ENCODE measurements at places on chromosomes 12 and 14.

DNA sequence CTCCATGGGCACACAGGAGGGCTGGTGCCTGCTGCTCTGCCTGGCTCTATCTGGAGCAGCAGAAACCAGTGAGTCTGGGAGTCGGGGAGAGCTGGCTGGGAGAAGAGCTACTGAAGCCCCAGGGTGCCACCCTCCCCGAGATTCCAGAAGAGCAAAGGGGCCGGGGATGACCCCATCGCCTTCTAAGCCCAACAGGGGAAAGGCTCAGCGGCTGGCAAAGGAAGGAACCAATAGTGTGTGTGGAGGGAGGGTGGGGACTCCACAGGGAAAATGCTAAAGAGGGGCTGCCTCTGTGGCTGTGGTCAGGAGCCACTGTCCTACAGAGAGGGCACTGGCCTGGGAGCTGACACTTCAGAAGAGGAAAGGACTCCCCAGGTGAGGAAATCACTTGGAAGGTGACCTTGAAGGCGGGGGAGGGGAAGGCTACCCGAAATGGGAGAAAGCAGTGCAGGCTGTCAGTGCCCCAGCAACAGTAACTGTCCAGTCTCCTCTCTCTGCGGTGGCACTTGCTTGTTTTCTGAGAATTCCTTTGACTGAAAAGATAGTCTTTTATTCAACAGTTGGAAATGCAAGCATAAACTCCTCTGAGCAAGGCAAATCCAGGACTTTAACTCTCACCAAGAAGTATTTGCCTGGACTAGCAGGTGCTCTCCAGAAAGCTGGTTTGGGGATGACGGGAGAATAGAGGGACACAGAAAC lies 552 bp downstream of the TAPBPL start:
- peak; percentile 49 for DNase-seq

DNA sequence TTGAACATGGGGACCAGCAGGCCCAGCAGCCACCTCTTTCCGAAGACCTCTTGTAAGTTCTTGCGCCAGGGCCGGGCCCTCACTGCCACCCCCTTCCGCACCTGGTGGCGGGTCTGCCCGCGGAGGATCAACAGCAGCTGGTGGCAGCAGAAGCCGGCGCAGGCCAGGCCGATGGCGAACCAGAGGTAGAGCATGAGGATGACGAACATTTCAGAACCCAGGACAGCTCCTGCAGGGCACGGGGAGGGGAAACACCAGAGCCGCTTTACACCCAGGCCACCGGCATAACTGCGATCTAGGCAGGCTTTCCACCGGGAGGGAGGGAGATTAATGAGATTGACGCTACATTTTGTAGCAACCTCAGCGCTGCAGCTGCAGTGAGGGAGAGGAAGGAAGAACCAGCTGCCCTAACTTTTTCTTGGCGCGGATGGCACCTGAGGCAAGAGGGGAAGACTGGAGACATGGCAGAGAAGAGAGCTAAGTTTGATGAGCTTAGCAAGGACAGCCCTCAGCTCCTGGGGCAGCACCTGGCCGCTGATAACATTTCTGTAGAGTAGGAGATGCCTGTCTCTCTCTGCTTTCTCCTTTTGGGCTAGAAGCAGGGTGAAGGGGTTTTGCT lies 7.8 kb downstream of the ZDHHC22 start:
- peak; percentile 70 for DNase-seq

- DNase-seq = no peak
Measured at GRCh38 chr12:50441763-50442162, 41.1 kb downstream of the LARP4 start.

- DNase-seq = no peak
Measured at GRCh38 chr14:104250175-104250574, 111.8 kb downstream of the KIF26A start.

DNA sequence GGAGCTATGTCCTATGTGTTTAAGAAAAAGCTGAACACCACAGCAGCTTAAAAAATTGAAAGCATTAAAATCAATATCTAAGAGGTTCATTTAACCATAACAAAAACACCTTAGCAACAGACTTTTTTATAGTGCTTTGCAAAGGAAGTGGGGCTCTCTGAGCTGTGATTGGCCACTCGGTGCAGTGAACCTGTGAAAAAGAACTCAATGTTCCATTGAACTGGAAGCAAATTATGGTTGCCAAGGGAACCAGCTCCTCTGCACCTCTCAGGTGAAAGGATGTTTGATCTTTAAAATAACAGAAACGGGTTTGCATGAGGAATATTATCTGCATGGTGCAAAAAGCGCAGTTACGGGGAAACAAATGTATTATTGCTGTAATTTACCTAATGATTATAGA lies 149.4 kb downstream of the SNAPC1 start:
- DNase-seq = no peak

DNA sequence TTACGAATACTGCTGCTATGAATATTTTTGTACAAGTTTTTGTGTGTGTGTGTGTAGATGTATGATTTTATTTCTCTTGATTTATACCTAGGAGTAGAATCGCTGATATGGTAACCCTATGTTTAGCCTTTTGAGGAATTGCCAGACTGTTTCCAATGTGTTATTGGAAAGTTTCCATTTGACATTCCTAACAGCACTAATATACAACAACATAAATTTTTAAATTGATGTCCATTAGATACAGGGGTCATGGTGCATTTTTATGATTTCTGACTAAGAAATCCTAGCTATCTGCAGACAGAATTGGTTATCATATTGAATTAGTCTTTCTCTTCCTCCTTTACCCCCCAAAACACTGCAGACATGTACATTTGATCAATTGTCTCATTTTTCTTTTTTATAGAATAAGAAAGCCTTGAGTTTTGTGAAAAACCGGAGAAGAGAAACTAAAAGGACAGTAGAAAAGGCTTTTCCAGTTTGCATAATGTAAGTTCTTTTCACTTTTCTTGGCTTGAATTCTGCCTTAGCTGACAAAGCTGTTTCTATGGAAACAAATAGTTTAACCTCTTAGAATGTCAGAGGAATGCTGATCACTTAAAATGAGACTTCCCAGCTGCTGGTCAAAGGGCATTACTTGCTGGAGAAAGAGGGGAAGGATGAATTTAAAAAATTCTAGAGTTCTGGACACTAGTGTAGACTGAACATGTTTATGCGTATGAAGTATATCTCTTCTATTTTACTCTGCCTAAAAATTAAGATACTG lies 28.2 kb downstream of the PALS1 start:
- no peak for DNase-seq

GRCh38 chr12:132276066-132276826 lies 53.1 kb downstream of the GALNT9 start:
- DNase-seq = no peak

DNA sequence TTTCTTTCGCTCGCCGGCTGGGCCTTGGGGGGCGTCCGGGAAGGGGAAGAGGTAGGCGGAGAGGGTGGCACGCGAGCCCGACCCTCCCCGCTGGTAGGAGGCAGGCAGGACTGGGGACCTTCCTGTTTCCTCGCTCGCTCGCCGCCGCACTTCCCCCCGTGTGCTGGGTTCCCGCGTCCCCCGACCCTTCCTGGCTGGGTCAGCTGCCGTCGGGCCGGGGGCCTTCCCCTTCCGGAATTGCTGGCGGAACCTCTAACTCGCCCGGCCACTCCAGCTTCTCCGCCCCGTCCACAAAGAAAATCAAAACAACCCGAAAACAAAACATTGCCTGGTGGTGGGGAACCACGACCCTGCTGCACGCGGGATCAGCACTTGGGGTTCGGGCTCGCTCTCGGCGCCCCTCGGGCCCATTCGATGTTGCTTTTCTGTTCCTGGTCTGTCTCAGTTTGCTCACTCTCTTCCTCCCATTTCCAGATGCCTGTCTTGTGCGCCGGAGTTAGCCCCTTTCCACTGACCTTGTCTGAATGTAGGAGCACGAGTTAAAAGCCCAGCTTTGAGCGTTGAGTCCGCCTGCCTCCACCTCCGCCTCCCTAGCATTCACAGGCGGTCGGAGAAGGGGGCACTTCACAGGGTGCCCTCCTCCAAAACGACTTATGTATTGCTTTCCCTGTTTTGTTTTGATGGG lies 581 bp downstream of the PAPOLA start:
- DNase-seq = peak; percentile 50

GRCh38 chr12:95214466-95214865 lies 2.8 kb downstream of the FGD6 start:
- no peak for DNase-seq

DNA sequence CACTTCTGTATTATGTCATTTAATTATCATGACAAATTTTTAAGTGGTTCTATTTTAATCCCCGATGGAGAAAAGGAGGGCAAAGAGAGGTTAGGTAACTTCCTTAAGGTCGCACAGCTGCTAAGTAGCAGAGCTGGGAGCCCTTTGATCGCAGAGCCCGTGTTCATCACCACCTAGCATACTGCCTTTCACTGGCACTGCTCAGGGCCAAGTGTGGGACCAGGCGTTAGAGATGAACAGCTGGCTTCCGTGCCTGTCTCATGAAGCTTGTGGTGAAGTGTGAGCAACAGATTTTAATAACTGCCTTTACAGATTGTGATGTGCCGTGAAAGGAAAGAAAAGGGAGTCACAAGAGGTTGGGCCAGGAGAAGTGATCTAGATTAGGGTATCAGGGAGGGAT lies 273.6 kb downstream of the AKAP6 start:
- DNase-seq = no peak
